Transverse colon (tissue), 4 donors: ENCODE measurements at places on chromosomes 6 and 20. TPM values are rescaled to one million over a fixed set of nuclear protein-coding genes. Genes with fewer than 3 reads are reported as not detected.

GRCh38 chr20:14853079-14853478, 515.7 kb upstream of the FLRT3 start:
- no peak for DNase-seq

GRCh38 chr6:158923805-158924498, 76.0 kb downstream of the RSPH3 start:
- peak; percentile 65 for DNase-seq

The HLA-DMA gene
- total RNA-seq, result 40.4 TPM

- DNase-seq, result no peak
These were observed 273.0 kb upstream of the TAB2 start for GRCh38 chr6:149044528-149044927.

DNA sequence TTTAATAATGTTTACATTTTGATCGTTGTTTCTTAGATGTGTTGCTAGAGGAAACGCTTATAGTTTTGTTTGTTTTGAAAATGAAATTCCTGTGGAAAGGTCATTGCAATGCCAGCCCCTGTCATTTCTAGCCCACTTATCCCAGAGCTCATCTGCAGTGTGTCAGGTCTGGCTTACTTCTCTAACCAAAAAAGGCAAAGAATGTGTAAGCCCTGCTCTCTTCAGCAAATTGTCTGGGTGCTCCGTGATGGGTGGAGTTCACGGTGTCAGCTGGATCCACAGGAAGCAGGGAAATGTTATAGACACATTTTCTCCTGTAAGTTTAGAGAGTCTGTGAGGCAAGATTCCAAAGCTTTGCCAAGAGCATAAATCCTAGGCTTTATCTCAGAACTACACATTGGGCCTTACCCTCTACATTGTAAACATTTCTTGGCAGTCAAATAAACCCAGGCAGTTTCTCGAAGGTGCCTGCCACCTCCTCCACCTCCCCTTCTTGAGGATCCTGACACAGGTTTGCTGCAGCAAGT, 50.9 kb downstream of the RPRD1B start:
- DNase-seq, result no peak

- peak; percentile 54 for DNase-seq
These were observed 7.5 kb downstream of the CCM2L start for GRCh38 chr20:32017711-32018251.

GRCh38 chr6:16129623-16130401, 926 bp downstream of the MYLIP start:
- peak; percentile 41 for DNase-seq

The IYD gene
- 16.7 TPM for total RNA-seq

DNA sequence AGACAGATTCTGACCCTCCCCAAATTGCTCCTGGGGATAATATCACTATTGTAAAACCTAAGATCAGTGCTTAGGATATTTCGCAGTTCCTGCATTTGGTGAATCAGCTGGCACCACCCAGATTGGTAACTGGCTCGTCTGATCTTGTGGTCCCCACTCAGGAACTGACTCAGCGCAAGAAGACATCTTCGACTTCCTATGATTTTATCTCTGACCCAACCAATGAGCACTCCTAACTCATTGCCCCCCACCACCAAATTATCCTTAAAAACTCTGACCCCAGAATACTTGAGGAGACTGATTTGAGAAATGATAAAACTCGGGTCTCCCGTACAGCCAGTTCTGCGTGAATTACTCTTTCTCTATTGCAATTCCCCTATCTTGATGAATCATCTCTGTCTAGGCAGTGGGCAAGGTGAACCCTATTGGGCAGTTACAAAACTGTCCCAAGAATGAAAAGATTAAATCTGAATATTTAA, 55.7 kb upstream of the PRND start:
- peak; percentile 23 for DNase-seq

GRCh38 chr6:146857980-146858347, 259.2 kb downstream of the ADGB start:
- no peak for DNase-seq
